ENCODE measurements at places on chromosomes 3 and 15.
A peak's percentile ranks its signal among the peaks of the same experiment; 100 is the strongest.

GRCh38 chr15:25175033-25175788 is 220.4 kb downstream of the SNRPN start:
- no peak for DNase-seq

DNA sequence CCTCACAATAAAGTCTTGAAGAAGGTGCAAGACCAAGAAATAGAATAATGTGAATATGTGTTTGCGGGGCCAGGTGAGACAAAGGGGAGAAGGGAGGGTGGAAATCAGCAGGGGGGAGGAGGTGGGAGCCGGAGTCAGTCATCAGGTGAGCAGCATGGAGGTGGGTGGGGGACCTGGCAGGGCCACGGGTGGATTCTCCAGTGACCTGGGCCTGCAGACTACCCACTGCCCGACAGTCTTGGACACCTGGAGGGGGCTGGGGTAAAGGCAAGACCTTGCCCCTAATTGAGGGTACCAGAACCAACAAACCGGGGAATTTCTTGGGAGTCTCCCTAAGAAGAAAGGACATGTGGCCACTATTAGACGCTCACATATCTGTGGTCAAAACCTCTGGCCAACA is 95.8 kb downstream of the CHSY1 start:
- no peak for DNase-seq

GRCh38 chr15:40252438-40253166 is 13.7 kb downstream of the PAK6 start:
- DNase-seq, result peak; percentile 23

GRCh38 chr15:83973816-83974215 is 261.8 kb upstream of the GOLGA6L4 start:
- peak; percentile 36 for DNase-seq

DNA sequence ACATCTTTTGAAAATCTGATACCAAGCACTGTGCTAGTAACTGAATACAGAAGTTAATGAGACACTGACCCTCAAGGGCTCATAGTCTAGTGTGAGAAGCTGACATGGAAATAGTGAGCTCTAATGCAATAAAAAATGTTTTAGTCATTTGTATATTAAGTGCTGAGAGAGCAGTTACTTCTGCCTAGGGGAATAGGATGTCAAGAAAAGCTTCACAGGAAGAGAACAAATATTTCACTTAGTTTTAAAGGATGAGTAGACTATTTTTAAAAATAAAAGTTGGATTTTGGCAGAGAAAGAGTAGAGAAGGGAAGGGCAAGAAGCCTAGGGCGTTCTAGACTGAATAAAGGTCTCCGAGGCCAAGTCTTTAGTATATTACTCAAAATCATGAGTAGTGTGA is 158.4 kb downstream of the ATG7 start:
- DNase-seq, result no peak

DNA sequence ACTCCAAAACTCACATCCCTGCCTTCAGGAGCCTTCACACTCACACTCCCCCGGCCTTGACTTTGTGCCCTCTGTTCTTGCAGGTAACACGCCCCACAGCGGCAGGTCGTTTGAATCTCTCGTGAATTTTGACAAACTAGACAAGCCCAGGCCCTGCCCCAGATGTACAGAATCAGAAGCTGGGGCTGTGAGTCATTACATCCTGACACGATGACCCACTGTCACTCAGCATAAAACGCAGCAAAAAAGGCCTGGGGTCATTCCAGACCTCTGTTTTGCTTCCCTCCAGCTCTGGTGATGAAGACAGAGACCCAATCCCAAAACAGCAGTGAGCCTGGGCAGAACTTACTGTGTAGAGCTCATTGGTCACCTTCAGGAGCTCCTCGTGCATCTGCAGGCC is 116.4 kb upstream of the RAD18 start:
- DNase-seq, result peak; percentile 2

GRCh38 chr15:48965972-48966371 is 2.3 kb upstream of the SHC4 start:
- DNase-seq, result peak; percentile 83

DNA sequence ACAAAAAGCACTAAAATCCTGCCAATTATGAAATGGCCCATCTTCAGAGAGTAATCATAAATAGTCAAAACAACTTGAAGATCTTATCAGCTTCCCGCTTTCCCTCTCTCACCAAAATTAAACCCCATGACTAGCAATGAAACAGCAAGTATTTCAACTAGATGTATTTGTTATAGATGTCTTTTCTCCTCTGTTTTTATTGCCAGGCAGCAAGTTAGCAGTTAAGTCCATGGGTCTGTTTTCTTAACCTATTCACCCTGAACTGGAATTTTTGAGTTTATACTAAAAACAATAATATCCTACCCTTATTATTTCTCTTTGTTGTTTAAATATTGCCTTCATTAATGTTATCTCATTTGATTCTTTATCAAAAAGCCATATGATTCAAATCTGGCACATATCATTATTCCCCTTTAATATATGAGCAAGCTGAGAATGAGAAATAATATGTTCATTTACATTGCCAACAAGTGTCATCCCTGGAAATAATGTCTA is 23.3 kb downstream of the AQP9 start:
- no peak for DNase-seq

- no peak for DNase-seq
Observed at GRCh38 chr3:76754247-76754646, 285.7 kb upstream of the ROBO2 start.

DNA sequence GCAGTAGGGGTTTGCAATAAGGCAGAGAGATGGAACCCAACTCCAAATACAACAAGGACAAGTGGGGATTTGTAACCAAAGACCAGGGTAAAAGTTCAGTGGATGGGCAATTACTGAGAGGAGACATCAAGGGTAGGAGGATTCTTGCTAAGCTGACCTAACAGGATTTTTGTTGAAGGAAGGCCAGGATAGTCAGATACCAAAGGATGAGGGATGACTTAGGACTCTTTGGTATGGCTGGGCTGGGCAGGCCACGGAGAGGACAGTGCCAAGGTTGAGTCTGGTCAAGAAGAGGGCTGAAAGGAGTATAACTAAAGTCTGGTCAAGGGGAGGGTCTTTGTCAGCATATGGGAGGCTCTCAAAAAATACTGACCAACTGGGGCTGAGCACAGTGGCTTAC is 85.3 kb upstream of the UBE2E2 start:
- no peak for DNase-seq

DNA sequence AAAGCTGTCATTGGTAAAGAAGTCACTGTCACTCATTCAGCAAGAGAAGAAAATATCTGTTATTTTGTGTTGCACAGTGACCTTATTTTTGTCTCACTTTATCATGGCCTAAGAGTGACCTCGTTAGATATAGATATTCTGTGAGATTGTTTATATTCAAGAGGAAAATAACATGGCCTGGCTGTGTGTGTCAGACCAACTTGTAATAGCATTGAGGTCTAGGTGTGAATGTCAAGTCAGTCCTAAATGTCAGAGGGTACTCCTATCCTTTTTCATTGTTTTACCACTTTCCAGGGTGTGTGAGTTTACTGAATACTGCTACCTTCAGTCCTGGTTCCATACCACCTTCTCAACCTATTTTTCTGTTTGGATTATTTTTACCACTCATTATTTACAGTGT is 18.5 kb upstream of the TM4SF4 start:
- no peak for DNase-seq

GRCh38 chr3:195401943-195402342 is 40.9 kb downstream of the ACAP2 start:
- peak; percentile 9 for DNase-seq

GRCh38 chr3:124885466-124886167 is 1.5 kb downstream of the ITGB5 start:
- DNase-seq, result peak; percentile 33

GRCh38 chr3:65194047-65194714 is 506.4 kb upstream of the ADAMTS9 start:
- no peak for DNase-seq

DNA sequence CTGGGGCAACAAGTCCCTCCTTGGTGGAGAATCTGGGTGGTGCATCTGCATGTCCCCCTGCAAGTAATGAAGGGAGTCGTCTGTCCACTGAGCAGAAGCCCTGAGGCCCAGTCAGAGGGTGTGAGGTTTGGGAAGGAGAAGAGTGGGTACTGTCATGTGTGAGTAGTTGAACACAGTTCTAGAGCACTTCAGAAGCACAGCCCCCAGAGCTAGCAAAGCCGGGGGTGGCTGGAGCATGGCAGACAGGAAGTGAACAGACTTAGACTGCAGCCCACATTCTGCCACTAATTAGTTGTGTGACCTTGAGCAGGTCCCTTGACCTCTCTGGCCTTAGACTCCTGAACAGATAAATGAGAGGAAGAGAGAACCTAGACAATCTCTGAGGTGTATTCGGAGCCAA is 207.6 kb downstream of the UACA start:
- no peak for DNase-seq

GRCh38 chr3:197496746-197497125 is 59.0 kb downstream of the BDH1 start:
- no peak for DNase-seq

DNA sequence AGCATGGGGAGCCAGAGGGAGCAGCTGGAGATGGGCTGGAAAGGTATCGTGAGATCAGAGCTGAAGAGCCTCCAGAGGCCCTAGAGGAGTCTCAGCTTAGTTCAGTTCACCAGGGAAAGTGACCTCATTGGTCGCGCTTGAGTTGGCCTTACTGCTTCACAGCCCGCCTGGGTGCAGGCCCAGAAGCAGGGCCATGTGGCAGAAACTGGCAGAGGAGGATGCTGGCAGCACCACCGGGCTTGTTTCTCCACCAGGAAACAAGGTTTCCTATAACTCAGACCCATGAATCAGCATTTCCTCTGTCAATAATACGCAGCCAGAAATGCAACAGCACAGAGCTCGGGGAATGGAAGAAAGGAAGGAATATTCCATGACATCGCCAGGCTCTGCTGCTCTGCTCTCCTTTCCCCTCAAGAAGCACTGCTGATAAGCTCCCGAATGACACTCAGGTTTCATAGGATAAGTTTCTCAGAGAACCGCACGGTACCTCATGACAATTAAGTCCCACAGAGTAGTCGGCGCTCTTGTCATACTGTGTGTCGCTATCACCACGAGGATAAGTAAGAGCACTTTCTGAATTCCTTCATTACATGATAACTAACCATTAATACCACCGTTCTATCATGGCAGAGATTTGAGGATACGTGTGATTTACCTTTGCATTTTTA is 147.1 kb upstream of the LPP start:
- no peak for DNase-seq

GRCh38 chr15:72911626-72912025 is 128.1 kb upstream of the ADPGK start:
- no peak for DNase-seq

- no peak for DNase-seq
Observed at GRCh38 chr3:193701953-193702635, 109.1 kb downstream of the OPA1 start.

DNA sequence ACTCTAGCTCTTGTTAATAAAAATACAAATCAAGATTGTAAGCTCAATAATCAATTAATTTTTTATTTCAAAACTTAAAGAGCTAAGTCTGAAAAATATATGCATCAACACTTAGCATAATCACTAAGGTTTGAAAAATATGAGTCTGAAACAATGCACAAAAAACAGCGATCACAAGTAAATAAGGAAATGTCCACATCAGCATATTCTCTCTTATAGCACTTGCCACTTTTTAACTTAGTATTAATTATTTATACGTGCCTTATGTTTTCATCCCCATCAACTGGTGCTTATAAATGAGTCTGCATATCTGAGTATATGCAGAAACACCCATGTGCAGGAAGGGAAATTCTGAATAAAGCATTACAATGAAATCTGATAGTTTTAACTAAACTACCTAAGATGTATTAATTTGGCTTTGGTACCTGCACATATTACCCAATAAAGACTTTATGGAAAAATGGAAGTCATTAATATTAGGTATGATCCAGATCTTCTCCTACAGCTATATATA is 28.3 kb downstream of the AQR start:
- DNase-seq, result no peak

DNA sequence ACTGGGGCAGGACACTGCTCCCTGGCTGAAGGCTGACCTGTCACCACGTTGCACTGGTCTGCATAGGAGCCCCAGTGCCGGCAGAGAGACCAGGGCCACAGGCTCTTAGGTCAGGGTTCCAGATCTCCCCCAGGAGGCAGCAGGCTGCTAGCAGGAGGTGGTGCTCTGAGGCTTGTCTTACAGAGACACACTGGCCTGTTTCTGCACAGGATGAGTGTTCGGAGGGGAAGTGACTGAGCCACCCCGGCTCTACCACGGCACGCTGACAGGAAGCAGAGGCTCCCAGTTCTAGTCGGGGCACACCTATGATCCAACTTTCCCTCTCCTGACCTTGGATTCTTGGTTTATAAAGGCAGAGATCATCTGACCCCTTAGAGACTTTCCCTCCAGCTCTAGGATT is 8.6 kb downstream of the FBXL22 start:
- DNase-seq, result no peak

- no peak for DNase-seq
Observed at GRCh38 chr3:127159543-127159942, 33.4 kb upstream of the PRR23E start.

GRCh38 chr3:123285066-123285465 is 83.3 kb downstream of the SEC22A start:
- DNase-seq, result no peak

GRCh38 chr3:53837331-53837730 is 8.9 kb downstream of the CHDH start:
- DNase-seq, result no peak

GRCh38 chr3:136960838-136961836 is 3.4 kb downstream of the IL20RB start:
- DNase-seq, result no peak

- DNase-seq, result peak; percentile 58
Observed at GRCh38 chr15:91515188-91515754, 338.2 kb upstream of the SLCO3A1 start.

GRCh38 chr3:124935794-124936542 is 1.4 kb upstream of the MUC13 start:
- no peak for DNase-seq

GRCh38 chr3:25426408-25426807 is 1.7 kb upstream of the RARB start:
- DNase-seq, result no peak
